ENCODE measurements at places on chromosomes 7 and 10.
A peak's percentile ranks its signal among the peaks of the same experiment; 100 is the strongest.

GRCh38 chr10:45379891-45380540 is 6.0 kb downstream of the ALOX5 start:
- no peak for DNase-seq

DNA sequence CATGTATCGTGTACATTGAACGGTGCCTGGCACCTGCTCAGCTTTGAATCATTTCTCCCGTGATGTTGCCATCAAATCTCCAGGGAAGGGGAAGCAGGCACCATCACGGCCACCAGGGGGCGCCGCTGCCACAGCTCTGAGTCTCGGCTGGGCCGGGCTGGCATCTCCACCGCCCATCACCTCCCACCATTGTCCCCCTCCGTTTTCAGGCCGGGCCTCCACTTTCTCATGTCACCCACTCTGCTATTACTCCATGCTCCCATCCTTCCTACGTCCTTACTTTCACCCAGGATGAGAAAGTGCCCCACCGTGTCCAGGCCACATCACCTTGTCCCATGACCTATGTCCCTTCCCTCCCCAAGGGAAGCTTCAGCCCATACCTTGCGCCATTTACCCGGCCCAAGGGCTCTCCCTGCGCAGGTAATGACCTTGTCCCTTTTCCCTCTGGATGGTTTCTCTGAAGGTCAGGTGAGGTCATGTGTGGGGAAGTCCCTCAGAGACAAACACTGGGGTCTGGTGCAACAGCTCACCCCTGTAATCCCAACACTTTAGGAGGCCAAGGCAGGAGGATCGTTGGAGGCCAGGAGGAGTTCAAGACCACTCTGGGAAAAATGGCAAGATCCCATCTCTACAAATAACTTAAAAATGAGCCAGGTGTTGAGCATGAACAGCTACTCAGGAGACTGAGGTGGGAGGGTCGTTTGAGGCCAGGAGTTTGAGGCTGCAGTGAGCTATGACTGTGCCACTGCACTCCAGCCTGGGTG is 31.8 kb upstream of the OCM2 start:
- peak; percentile 71 for DNase-seq

DNA sequence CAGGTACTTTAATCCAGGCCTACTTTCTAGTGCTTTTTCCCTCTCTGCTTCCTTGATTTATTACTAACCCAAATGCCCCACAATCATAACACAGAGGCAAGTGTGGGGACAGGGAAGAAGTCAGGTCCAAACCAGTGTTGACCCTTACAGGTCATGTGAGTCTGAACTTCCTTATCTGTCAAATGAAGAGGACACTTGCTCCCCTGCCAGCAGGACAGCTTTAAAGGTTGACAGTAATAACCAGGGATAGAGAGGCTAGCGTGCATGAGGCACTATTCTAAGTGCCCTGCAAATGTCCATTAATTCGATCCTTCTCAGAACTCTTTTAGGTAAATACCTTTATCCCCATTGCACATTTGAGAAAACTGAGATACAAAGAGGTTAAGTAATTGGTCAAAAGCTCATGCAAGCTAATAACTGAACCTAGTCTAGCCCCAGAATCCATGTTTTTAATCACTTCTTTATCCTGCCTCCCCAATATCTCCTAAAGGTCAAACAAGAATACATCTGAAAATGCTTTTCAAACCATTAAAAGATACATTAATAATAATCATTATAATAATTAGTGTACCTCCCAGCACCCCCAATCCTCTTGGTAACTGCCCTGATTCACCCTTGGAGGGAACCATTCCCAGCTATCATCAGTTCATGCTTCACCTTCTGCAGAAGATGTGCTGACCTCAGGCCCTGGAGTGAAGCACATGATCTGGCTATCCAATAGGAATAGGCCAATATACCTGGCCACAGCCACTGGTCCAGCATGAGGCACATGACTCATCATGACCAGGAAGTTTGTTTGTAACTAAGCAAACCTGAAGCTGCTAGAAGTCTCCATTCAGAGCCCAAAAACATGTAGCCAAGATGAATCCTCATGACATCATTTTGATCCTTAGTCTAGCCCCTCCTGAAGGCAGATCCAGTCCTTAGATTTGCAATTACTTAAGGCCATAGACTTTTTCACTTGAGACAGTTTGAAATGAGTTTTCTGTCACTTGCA is 40.7 kb downstream of the SGMS1 start:
- no peak for DNase-seq

DNA sequence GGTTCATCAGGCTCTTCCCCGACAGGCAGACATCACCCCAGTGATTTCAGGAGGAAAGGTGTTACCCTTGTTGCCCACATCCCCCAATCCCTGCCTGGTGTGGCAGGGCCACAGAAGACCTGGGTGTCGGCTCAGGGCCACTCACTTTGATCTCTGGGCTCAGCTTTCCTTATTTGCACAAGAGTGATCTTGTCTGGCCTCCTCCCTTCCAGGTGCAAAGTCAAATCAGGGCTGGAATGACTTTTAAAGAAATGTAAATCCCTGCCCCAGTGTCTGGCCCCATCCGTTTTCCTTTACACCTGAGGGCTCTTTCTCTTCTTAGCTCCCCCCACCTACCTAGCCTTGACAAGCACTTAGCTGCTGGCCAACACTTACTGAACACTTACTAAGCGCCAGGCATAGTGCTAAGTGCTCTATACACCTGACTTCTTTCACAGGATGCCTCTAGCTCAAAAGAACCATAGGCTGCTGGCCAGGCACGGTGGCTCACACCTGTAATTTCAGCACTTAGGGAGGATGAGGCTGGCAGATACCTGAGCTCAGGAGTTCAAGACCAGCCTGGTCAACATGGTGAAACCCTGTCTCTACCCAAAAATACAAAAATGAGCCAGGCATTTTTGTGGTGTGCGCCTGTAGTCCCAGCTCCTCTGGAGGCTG is 979 bp upstream of the NODAL start:
- DNase-seq, result no peak

DNA sequence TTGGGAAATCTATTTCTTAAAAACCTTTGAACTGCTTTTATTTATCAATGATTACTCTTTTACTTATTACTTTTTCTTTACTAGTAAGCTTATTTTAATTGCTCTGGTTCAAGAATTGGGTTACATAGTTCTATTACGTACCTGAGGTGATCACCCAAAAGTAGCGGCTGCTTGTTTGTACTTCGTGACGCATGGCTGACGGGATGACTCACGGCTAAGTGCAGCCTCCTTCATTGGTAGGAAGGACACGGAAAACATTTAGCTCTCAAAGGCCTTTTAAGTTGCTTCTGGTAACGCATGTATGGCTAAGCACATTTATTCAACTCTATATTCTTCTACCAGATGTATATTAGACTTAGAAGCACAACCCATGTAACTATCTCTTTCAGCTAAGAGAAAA is 285.8 kb upstream of the SP4 start:
- no peak for DNase-seq

GRCh38 chr7:20284771-20285143 is 45.9 kb upstream of the ITGB8 start:
- no peak for DNase-seq

DNA sequence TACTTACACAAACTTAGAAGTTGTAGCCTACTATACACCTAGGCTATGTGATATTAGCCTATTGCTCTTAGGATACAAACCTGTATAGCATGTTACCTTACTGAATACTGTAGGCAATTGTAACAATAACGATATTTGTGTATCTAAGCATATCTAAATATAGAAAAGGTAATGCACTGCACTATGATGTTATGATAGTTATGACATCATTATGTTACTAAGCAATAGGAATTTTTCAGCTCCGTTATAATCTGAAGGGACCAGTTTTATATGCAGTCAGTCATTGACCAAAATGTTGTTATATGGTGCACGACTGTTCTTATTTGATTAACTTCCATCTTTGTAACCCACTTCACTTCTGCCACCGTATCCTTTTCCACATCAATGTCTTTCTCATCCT is 62.0 kb downstream of the CCSER2 start:
- no peak for DNase-seq

DNA sequence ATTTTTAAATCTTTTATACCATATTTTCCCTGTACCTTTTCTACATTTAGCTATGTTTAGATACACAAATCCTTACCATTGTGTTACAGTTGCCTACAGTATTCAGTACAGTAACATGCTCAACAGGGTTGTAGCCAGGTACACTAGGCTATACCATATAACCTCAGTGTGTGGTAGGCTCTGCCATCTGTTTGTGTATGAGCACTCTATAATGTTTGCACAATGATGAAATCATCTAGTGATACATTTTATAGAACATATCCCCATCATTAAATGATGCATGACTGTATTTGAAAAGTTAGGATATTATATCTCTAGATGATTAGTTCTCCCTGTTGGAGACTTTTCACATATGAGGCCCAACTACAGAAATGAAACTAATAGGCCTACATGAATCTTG is 188.6 kb downstream of the STK31 start:
- DNase-seq, result no peak

GRCh38 chr7:51246258-51247245 is 70.1 kb downstream of the COBL start:
- no peak for DNase-seq

GRCh38 chr10:133346413-133346812 is 760 bp upstream of the PRAP1 start:
- no peak for DNase-seq

- no peak for DNase-seq
Observed at GRCh38 chr10:86798611-86799010, 42.2 kb downstream of the BMPR1A start.

DNA sequence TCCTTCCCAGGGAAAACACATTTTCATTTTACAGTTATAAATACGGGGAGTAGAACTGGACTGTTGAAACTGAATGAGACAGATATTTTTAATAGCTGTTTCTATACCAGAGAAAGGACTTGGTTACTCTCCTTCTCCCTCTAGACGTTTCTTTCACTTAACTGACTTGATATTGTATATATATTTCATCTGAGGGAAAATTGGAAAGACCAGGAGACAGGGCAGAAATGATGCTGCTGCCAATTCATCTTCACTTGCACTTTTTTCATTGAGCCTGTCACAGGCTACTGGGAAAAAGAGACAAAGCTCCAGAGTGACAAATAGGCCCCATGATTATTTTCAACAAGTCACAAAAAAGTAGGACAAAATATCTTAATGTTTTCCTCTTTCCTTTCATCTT is 636.0 kb upstream of the TPK1 start:
- DNase-seq, result no peak

DNA sequence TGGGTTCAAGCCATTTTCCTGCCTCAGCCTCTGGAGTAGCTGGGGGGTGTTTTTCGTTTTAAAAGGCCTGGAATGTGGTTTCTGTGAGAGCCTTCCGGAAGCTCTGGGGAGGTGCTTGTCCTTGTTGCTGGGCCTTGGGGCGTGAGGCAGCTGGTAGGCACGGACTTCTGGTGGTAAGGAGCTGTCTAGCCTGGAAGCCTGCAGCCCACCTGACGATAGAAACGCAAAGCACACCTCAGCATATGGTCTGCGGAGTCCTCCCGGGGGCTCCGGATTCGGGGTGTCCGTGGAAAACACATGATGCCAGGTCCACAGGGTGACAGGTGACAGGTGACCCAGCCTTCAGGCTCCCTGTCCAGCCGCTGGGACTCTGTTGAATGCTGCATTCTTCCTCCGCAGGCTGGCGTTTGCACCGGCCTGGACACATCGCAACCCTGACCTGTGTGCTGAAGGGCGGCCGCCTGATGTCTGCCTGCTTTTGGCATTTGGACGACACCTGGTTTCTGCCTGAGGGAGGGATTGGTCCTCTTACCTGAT is 37.3 kb downstream of the INPP5A start:
- DNase-seq, result no peak

DNA sequence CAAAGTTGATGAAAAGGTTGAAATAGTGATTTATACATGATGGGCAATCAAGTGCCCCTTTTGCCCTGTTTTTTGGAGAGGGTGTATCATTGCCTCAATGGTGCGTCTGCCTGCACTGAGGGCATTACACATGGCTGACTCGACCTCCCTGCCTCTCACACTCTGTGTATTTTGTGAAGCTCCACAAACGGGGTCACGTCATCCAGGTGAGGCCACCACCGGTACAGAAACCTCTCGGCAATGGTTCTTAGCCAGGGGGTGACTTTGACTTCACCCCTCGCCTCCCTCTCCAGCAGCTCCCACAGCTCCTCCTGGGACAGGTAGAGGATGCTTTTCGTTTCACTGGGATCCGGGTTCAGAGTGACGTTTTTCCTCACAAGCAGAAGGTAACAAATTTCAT is 6.3 kb downstream of the IDI2 start:
- no peak for DNase-seq

- no peak for DNase-seq
Observed at GRCh38 chr7:129607471-129608120, 3.9 kb upstream of the NRF1 start.

- no peak for DNase-seq
Observed at GRCh38 chr10:43372765-43373361, 1.4 kb downstream of the FXYD4 start.

- no peak for DNase-seq
Observed at GRCh38 chr10:56912043-56912442, 551.0 kb upstream of the ZWINT start.

GRCh38 chr10:47334466-47335295 is 12.4 kb downstream of the GDF2 start:
- DNase-seq, result no peak

- DNase-seq, result no peak
Observed at GRCh38 chr7:24830440-24831050, 73.3 kb upstream of the GSDME start.

DNA sequence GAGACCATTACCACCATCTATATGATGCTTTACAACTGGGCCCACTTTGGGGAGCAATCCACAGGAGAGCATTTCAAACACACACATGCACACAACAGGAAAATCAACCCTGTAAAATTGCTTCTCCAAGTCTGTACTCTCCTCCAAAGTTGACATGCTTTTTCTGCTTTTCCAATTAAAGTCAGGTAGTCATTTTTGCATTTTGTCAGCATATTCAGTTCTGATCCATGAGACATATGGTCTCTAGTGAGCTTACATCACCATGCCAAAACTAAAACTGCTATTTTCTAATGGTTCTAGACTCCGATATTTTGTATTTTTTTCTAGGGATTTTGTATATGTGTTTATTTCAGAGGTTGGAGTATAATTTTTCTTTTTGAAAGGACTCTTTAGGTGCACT is 373.5 kb upstream of the LRRTM3 start:
- DNase-seq, result no peak

DNA sequence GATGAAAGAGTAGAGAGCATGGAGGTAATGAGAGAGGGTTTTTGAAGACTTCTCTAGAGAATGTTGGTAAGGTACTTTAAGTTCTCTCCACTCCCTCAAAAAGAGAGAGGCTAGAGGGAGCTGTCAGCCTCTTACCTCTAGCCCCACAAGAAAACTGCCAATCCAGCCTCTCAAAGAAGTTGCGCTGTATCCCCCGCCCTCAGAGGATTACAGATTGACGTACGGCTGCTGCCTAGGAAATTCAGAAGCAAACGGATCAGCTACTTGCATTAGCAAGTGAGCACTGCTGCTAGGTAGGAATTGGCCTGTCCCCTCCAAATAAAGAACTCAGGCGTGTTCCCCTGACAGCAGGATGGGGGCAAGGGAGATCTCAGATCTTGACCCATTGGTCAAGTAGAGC is 34.2 kb downstream of the TYW1B start:
- no peak for DNase-seq

- no peak for DNase-seq
Observed at GRCh38 chr10:24715246-24715769, 8.4 kb downstream of the ARHGAP21 start.

GRCh38 chr7:18489624-18490023 is 5.9 kb upstream of the HDAC9 start:
- no peak for DNase-seq

- no peak for DNase-seq
Observed at GRCh38 chr7:130386876-130387275, 6.6 kb downstream of the CPA1 start.

Measured in stimulated activated CD8-positive, alpha-beta memory T cell treated with anti-CD3 and anti-CD28 coated beads, Interleukin-12 subunit alpha, Interleukin-12 subunit beta, amount 100 ng/mL, for 1 hour (primary cell).